ENCODE measurements at places on chromosomes 7 and 10. TPM values are rescaled to one million over a fixed set of nuclear protein-coding genes. Genes with fewer than 3 reads are reported as not detected.

The ANXA8 gene
- 1.9 TPM for total RNA-seq

The MRPL32 gene
- 54.8 TPM for total RNA-seq

The GPRIN2 gene
- total RNA-seq: 1.9 TPM

GRCh38 chr7:69438584-69439412 is 159.5 kb upstream of the AUTS2 start:
- ATAC-seq: no peak

DNA sequence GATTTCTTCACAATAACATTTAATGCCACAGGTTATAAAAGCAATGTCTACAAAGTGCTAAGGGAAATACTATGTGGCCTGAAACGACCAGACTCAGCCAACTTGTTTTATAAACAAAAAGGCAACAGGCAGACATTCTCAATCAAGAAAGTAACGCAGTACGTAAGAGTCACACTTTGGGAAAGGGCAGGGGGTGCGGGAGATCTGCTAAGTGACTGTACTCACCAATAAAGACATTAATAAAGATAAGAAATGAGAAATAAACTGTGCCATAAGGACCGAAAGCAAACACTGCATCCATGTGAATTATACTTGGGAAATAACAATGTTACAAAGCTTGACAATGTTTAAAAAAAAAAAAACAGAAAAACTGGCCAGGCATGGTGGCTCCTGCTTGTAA is 25.5 kb downstream of the NSUN6 start:
- no peak for ATAC-seq
